ENCODE measurements at places on chromosomes 2 and 18.

DNA sequence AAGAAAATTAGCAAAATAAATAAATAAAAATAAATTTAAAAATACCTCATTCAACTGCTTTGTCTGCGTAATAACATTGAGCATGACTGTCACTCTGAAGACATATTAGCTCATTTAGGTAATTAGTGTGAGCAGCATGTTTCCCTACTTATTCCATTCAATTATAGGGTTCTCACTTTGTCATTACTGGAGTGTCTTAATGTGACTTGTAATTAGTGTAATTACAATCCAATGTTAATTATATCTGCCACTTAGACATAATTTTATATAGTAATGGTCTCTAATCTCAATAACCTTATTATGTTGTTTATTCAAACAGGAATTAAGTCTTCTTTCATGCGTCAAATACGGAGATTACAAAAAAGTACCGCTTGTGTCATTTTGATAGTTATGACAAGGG, 893.9 kb upstream of the ACVR2A start:
- DNase-seq, result no peak

- DNase-seq, result no peak
These were observed 342.4 kb downstream of the INSIG2 start for GRCh38 chr2:118430510-118431164.

DNA sequence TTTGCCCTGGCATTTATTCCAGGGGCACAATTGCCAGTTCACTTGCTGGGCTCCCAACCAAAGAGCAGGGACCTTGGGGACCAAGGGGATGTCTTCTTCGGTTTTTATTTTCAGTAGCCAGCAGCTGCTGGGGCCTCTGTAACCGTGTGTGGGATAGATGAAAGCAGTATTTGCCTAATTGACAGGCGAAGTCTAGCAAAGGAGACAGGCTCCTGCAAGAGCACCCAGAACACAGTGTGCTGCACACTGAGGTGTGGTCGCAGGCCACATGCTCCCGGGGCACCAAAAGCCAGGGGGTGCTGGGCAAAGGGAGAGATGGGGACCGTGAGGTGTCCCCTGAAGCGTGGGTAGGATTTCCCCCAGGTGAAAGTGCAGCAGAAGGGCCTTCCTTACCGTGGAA, 5.3 kb downstream of the SAG start:
- DNase-seq, result no peak

- no peak for DNase-seq
These were observed 32.5 kb upstream of the SGPP2 start for GRCh38 chr2:222391743-222392285.

DNA sequence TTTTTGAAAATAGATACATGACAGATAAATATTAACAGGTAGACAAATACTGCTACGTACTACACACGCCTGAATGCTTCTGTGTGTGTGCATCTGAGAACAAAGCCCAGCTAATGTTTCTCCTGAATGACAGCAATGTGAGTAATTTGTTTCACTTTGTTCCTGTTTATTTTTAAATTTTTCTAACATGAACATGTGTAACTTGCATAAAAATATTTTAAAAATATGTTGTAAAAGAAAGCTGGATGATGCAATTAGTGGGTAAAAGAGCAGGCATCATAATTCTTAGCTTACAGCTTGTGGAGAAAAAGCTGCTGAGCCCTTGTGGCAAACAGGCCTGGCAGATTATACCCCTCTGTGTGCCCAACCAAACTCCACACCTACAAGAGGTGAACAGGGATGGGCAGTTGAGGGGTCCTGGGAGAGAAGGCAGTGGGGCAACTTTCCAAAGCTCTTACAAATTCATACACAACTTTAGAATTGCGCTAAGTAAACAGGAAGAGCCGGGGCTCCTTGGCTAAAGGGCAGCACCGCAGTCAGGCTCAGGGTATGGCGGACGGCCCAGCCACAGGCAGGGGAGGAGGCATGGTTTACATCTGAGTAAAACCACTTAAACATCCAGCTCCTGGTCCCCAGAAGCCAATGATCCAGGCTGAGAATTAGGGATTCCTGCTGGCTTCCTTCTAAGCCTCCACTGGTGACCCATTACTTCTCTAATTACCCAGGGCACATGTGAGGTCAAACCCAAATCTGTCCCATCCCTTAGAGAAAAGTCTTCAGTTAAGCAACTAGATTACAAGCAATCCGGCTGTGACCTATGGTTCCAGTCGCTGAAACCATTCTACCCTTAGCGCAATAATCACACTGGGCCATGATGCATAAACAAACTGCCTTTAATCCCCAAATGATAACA, 14.0 kb downstream of the PXDN start:
- no peak for DNase-seq

DNA sequence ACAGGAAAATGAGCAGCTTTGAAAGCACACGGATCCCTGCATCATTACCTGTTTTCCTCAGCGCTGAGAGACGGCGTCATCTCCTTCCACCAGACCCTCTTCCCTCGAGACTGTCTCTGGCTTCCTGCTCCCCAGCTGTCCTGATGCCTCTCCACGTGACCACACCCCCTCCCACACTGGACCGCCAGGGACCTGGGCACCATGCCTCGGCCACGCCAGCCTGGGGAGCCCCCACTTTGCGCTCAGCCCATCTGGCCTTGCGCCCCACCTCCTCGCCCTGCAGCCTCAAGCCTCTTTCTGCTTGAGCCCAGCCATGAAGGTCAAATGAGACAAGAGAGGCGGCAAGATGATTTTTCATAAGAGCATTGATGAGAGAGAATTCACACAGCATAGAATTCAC, 66.0 kb upstream of the ACKR3 start:
- DNase-seq, result no peak
